ENCODE measurements at places on chromosomes 2 and 18.

- DNase-seq, result no peak
These were observed 16.3 kb downstream of the DYSF start for GRCh38 chr2:71469403-71470398.

DNA sequence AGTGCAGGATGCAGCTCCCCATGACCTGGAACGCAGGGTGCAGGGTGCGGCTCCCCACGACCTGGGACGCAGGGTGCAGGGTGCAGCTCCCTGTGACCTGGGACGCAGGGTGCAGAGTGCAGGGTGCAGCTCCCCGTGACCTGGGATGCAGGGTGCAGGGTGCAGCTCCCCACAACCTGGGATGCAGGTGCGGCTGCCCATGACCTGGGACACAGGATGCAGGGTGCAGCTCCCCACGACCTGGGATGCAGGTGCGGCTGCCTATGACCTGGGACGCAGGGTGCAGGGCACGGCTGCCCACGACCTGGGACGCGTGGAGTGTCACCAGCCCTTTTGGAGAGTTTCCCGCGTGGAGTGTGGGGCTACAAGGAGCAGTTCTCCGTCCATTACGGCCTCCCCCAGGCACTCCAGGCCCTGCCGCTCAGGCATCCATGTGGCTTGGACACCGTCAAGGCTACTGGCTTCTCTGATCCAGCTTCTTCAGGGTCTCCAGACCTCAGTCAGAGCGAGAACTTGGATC, 38.7 kb downstream of the PXDN start:
- DNase-seq, result no peak

DNA sequence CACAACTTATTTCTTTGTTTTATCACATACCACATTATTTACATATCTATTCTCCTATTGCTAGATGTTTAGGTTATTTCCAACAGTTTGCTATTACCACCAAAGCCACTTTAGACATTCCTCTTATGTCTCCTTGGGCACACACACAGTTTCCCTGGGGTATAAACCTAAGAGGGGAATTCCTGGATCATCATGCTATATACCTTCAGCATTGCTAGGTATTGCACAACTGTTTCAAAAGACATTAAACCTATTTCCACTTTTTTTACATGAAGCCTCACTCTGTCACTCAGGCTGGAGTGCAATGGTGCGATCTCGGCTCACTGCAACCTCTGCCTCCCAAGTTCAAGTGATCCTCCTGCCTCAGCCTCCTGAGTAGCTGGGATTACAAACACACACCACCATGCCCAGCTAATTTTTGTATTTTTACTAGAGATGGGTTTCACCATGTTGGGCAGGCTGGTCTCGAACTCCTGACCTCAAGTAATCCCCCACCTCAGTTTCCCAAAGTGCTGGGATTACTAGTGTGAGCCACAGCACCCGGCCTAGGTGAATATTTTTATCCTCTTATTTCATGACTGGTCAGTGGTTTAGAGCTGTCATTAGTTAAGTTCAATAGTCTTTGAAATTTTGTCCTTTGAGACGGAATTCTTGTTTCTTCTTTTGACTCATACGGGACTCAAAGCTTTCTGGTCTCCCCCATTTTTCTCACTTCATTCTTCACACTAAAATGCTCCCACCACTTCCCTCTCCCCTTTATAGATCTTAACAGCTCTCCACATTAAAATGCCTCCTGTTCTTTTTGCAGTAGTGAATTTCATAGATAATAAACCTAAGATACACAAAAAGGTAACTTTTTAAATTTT, 30.3 kb downstream of the SULT1C4 start:
- DNase-seq, result no peak

- no peak for DNase-seq
These were observed 36.5 kb downstream of the RRM2 start for GRCh38 chr2:10159086-10159485.

GRCh38 chr2:236061899-236062298, 106.3 kb downstream of the GBX2 start:
- no peak for DNase-seq

GRCh38 chr2:28613633-28614501, 118.0 kb downstream of the PLB1 start:
- DNase-seq, result no peak

DNA sequence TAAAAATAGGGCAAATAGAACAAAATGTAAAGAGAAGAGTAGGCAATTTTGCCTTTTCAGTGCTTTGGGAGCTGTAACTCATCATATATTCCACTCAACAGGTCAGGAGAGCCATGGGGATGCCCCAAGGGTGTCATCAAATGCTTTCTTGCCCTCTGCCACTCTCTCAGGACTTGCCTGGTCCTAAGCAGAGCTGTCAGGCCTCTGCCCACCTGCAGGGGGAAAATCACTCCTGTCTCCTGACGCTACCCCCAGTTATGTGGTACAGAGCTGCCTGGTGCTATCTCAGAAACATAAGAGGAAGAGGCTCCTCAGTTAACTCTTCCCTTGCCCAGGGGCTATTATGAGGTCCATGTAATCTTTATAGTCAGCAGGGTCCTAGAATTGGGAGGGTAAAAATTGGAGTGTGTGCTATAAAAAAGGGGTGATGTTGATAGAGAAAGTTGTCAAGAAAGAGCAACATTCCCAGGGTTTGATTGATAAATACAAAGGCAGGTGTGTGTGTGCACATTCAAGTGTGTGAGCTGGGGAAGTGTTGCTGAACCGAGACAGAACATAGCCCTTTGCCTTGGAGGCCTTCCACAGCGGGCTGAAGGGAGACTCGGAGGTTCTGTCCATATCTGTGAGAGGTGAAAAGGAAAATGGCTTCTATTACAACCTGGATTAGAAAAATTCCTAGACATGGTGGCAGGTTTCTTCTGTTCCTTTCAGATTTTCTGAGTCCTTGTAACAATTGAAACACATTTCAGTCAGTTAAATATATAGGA, 25.4 kb downstream of the PTPRM start:
- DNase-seq, result no peak

GRCh38 chr2:23584054-23584745, 199.2 kb downstream of the KLHL29 start:
- DNase-seq, result no peak

DNA sequence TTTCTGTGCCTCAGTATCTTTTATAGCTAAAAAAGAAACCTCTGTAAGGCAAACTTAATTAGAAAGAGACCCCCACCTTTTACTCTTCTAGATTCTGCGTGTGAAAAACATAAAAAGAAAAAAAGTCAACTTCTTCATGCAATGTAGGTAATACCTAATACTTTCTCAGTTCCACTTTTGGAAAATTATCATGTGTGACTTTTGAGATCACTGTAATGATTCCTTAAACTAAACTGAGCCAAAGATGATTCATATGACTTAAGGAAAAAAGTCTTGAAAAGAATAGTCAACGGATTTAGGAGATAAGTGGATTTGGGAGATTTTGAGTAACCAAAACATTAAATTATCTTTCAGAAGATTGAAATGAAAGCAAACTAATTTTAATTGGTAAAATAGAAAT, 48.9 kb downstream of the PLEKHA3 start:
- no peak for DNase-seq

DNA sequence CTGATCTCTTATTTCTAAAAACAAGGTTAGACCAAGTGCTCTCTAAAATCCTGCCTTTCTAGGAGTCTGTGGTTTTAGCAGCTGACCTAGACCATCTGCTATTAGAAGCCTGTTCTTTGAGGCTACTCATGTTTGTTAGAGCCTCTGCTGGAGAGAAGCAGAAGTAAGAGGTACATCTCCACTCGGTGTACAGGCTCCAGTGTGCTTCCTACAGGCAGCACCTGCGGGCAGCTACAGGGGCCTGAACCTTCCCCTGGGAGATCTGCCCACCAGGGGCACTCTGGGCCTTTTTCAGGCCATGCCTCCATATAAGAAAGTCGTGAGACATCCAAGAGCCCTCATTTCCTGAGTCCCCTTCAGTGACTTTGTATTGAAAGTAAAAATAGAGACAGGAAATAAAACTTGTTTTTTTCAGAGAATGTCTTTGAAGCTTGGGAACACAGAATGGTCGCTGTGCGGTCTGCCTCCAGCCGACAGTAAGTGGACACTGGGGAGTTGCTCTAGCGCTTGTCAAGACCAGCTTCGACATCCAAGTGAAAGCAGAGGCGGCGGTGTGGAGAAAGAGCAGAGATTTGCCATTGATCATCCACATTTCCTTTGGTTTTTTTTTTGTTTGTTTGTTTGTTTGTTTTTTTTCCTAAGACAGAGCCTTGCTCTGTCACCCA, 31.7 kb downstream of the ONECUT2 start:
- DNase-seq, result no peak

GRCh38 chr2:20450201-20450999, 3.5 kb downstream of the RHOB start:
- peak; percentile 84 for DNase-seq

GRCh38 chr2:55223958-55224760, 7.9 kb downstream of the CLHC1 start:
- no peak for DNase-seq

DNA sequence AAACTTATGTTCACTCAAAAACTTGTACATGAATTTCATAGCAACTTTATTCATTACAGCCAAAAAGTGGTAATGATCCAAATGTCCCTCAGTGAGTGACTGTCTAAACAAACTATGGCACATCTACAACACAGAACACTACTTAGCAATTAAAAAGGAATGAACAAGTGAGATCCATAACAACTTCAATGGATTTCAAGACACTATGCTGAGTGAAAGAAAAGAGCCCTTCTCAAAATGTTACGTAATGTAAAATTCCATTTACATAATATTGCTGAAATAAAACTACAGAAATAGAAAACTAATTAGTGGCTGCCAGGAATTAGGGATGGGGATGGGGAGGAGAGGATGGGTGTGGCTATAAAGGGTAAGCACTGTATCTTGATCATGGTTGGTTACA, 53.6 kb downstream of the DYM start:
- DNase-seq, result no peak
